Stimulated activated CD4-positive, alpha-beta T cell treated with anti-CD3 and anti-CD28 coated beads, Interleukin-2, amount 100 ng/mL, for 24 hours (primary cell): ENCODE measurements at places on chromosomes 1 and 21.

DNA sequence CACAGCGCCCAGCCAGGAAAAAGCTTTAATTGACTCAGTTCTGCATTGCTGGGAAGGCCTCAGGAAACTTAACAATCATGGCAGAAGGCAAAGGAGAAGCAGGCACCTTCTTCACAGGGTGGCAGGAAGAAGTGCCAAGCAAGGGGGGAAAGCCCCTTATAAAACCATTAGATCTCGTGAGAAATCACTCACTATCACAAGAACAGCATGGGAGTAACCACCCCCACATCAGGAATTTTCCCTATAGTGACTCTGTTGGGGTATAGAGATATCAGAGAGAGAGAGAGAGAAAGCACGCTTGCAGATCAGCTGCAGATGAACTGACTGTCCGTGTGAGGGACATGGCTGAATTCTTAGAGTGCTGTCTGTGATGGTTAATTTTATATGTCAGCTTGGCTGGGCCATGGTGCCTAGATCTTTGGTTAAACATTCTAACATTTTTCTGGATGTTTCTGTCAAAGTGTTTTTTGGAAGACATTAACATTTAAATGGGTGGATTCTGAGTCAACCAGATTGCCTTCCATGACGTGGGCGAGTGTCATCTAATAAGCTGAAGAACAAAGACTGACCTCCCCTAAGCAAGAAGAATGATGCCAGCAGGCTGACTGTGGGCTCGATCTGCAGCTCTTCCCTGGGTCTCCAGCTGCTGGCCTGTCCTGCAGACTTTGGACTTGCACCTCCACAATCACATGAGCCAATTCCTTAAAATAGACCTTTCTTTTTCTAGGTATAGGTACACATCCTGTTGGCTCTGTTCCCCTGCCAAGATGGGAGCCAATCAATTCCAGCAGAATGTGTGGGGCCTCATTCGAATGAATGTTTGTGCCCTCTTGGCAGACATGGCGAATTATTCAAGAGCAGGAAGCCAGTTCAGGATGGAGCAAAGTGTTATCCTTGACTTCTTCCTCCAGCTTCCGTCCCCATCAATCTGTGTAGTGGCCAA is 21.4 kb upstream of the CPT2 start:
- no peak for DNase-seq

GRCh38 chr21:44391345-44392091 is 38.1 kb downstream of the TRPM2 start:
- DNase-seq, result no peak

DNA sequence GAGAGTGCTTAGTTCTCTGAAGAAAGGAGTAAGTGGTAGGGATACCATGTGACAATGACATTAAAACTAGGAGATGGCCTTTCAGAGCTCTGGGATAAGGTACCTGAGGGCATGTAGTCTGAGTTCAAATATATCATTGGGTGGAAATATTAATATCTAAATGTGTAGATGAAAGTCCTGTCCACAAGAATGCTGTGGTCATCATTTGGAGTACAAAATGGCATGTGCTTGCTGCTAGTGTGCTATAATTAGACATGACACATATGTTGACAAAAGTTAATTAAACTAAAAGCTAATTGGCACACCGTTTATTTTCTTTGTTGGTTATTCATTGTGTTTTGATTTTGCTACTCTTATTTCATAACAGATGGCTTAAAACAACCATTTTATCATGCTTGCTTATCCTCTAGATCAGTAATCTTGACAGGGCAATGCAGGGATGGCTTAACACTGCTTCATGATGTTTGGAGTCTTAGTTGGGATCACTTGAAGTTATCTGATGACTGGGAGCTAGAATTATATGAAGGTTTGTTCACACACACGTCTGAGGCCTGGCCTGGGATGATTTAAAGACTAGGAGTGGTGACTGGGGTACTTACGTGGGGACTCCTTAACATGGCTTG is 31.0 kb downstream of the CC2D1B start:
- no peak for DNase-seq

GRCh38 chr21:43578677-43579303 is 80.5 kb downstream of the HSF2BP start:
- DNase-seq, result no peak

DNA sequence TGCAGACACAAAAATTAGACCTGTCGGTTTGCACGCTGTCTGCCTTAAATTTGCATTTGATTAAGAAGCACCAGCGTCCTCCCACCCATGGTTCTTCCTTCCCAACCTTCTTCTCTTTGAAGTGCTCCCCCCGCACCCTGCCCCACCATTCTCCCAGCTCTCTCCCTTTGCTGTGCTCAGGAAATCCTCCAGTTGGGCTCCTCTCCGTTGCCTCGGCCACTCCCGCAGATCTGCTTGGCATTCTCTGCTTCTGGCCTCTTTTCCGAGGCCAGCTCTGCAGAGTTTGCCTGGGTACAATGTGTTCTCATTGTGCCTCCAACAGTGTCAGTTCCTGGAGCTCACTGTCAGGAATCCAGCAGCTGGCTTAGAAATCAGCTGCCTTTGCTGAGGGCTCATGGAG is 126.1 kb downstream of the NAV1 start:
- no peak for DNase-seq

DNA sequence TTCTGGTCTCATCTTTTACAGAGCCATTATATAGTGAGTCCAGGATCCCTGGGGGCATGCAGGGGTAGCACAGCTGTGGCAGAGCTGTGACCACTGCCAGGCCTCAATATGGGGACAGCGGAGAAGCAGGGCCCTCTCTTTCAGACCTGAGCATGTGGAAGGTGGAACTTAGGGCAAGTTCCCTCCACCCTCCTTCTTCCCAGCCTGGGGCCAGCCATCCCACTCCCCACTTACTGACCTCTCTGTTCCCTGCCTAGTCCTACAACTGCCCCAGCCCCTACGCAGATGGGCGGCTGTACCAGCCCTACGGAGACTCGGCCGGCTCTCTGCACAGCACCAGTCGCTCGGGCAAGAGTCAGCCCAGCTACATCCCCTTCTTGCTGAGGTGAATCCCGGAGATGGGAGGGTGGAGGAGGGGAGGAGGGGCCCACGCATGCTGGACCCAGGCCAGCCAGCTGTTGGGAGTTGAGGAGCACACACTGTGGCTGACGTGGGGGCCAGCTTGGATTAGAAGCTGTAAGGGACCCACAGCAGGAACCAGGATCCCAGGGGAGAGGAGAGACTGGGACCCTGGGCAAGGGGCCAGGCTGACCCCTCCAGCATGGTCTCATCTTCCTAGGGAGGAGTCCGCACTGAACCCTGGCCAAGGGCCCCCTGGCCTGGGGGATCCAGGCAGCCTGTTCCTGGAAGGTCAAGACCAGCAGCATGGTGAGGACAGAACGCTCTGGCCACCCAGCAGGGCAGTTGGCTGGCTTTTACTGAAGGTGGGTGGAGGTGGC is 10.7 kb downstream of the PSRC1 start:
- DNase-seq, result no peak

DNA sequence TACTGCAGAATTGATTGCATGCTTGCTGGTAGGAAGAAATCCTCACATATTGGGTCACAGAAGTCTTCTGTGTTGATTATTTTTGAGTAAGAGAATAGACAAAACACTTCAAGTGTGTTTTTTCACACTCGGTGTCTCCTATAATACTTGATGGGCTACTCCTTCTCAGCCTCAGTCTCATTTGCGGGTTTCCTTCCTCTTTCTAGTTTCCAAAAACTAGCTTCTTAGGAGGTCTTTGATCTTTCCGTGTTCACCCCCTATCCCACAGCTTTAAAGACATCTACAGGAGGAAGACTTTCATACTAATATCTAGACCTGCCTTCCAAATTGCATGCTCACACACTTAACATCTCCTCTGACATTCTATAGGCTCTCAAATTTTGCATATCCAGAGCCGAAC is 40.7 kb upstream of the NTPCR start:
- DNase-seq, result no peak

- no peak for DNase-seq
These were observed 27.2 kb upstream of the LRRC8C start for GRCh38 chr1:89605692-89606091.

- DNase-seq, result no peak
These were observed 986 bp upstream of the RNF186 start for GRCh38 chr1:19815801-19816736.

GRCh38 chr1:33132549-33132948 is 49.3 kb downstream of the TRIM62 start:
- DNase-seq, result no peak

DNA sequence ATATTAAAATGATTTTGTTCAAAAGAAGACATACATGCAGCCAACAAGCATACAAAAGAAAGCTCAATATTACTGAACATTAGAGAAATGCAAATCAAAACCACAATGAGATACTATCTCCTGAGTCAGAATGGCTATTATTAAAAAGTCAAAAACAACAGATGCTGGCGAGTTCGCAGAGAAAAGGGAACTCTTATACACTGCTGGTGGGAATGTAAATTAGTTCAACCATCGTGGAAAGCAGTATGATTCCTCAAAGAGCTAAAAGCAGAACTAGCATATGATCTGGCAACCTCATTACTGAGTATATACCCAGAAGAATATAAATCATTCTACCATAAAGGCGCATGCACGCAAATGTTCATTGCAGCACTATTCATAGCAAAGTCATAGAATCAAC is 126.0 kb upstream of the HMCN1 start:
- DNase-seq, result no peak

GRCh38 chr1:94117259-94117851 is 3.6 kb downstream of the ABCA4 start:
- DNase-seq, result no peak

DNA sequence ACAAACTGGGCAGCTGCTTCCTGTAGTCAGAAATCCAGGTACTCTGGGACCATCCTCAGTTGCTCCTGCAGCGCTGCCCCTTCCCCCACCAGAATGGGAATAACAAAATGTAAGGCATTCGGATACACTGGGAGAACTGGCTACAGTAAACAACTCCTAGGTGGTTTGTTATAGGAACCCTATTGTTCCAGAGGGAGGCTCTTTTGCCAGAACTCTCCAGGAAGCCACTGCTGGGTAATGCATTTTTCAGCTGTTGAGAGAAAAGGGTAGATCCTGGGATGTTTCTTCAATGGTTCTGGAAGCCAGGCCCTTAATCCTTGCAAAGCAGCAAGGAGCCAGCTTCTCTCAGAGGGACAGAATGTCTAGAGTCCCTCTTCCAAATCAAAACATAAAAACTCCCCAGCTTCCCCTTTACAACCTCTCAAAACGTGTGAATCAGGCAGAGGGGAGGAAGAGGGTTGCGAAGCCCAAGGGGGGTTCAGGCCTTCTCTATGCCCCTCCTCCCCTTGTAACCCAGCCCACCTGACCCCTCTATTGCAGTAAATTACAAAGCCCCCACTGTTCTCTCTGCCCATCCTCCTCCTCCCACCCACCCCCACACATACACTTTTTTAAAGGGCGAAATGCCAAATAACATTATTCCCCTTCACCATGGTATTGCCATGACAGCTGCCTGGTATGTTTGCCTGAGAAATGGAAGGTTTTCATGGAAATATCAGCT is 29.1 kb downstream of the PLPP3 start:
- no peak for DNase-seq

- no peak for DNase-seq
These were observed 7.7 kb downstream of the LPGAT1 start for GRCh38 chr1:211822677-211823407.

GRCh38 chr1:102699524-102699923 is 408.8 kb downstream of the COL11A1 start:
- no peak for DNase-seq

DNA sequence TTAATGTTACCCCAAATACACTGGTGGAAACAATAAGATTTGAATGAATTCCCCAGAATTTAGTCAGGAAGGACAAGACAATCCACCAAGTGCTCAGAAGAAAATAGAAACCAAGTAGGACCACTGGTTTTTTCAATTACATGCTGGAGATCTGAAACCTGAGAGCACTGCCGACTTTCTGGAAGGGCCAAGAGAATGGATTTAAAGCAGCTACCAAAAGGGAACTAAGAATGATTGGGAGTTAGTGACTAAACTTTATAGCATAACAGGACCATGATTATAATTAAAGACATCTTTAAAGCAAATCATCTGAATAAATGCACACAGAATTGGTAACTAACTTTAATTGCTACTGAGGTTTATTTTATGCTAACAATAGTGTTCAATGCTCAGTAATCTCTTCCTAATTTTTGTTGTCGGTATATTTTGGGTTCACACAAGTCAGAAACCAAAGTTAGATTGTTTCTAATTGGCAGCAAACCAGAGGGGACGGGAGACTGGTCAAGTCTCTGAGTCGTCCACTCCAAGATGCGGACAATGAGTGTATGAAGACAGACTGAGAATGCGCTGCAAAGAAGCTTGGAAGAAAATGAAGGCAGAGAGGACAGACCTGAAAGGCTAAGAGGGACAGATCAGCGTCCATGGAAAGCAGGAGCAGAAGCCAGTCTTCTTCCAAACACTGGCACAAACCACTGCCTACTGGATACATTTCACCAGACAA is 2.3 kb upstream of the RGS13 start:
- DNase-seq, result no peak
